ENCODE measurements at places on chromosomes 1 and 21.

- DNase-seq = no peak
Observed at GRCh38 chr1:220550811-220551399, 23.0 kb downstream of the MARK1 start.

DNA sequence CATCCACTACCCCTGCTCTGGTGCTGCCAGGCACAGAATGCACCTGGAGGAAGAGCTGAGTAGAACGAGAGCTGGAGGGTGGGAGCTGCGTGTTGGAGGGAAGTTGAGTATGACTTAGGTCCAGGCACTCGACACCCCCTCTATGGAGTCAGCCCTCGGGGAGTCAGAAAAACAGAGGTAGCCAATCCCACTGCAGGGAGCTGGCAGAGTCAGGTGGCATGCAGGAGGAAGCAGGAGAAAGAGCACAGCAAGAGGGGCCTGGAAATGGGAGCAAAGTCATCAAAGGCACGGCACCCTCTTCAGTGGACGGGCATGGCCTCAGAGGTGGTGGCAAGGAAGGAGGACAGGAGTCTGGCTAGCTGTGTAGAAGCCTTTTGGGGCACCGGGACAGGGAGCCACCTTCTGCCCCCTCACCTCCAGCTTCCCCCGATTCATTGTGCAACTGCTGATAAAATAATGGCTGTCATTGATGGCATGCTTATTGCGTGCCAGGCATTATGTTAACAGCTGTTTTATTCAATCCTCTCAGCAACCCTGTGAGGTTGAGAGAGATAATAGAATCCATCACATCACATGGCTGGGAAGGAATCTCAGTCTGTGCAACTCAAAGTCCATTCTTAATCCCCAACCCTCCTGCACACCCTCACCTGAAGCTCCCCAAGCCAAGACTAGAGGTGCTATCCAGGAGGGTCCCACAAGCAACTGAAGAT is 42.0 kb downstream of the C1orf198 start:
- no peak for DNase-seq

DNA sequence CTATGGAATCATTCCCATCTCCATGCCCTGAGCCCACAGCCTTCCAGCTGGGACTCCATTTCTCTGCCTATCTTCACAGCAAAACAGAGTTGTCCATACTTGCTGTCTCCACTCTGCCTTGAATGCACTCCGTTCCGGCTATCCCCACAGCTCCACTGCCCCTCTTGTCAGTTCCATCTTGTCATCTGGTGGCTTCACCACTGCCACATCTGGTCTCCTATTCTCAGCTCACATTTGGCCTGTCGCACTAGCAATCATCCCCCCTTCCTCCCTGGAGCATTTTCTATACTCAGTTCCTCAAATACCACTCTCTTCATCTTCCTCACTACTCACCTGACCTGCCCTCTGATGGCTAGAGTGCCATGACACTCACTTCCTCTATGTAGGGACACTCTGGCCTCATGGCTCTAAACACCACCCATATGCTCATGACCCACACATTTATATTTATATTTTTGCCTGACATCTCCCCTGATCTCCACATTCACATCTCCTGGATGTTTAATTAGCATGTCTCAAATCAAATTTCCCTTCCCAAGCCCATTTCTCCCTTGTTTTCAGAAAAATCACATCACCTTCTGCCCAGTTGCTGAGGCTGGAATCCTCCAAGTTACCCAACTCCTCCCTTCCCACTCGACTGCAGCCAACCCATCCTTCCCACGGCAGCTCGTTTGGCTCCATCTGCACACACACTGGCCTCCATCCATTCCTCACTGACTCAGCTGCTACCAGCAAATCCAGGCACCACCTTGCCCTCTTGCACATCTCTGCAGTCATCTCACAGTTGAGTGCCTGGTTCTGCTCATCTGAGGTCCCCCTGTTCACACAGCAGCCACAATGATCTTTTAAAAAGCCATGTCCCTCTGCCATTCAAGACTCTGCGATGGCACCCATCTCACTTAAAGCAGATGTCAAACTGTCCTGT is 6.1 kb downstream of the ZNF692 start:
- DNase-seq = no peak

DNA sequence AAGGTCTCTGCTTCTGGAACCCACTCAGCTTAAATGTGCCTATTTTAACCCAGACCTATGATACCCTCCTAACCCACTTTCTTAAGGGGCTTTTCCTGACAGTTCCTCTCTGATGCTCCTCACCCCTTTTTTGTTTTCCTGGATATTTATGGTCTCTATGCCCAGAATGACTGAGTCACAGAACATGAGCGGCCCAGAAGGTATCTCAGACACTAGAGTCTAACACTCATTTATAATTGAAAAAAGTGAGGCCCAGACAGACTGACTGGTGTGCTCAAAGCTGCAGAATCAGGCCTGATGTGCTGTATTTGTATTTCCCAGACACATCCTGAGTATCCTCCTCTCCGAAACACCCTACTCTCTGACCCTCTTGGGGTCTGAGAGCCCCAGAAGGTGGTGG is 44.0 kb downstream of the LRRC71 start:
- no peak for DNase-seq

GRCh38 chr1:238912148-238912547 is 474.2 kb upstream of the CHRM3 start:
- no peak for DNase-seq

GRCh38 chr1:111961016-111961415 is 28.5 kb downstream of the KCND3 start:
- no peak for DNase-seq

- DNase-seq = no peak
Observed at GRCh38 chr1:61320575-61320974, 238.2 kb downstream of the NFIA start.
